NCI-H510A (cell line): ENCODE measurements at places on chromosomes 5 and 9.

- peak; percentile 66 for DNase-seq
These were observed 43.3 kb downstream of the ANKRD33B start for GRCh38 chr5:10607023-10607665.

GRCh38 chr5:89437450-89438435 lies 554.8 kb upstream of the MEF2C start:
- no peak for DNase-seq

- DNase-seq = no peak
These were observed 591.8 kb upstream of the CLINT1 start for GRCh38 chr5:158450751-158451171.

- no peak for DNase-seq
These were observed 52.5 kb downstream of the NUP214 start for GRCh38 chr9:131177898-131178297.

- peak; percentile 84 for DNase-seq
These were observed 177.4 kb downstream of the NSG2 start for GRCh38 chr5:174222891-174223290.

- DNase-seq = no peak
These were observed 199.4 kb downstream of the SREK1 start for GRCh38 chr5:66343370-66344071.

DNA sequence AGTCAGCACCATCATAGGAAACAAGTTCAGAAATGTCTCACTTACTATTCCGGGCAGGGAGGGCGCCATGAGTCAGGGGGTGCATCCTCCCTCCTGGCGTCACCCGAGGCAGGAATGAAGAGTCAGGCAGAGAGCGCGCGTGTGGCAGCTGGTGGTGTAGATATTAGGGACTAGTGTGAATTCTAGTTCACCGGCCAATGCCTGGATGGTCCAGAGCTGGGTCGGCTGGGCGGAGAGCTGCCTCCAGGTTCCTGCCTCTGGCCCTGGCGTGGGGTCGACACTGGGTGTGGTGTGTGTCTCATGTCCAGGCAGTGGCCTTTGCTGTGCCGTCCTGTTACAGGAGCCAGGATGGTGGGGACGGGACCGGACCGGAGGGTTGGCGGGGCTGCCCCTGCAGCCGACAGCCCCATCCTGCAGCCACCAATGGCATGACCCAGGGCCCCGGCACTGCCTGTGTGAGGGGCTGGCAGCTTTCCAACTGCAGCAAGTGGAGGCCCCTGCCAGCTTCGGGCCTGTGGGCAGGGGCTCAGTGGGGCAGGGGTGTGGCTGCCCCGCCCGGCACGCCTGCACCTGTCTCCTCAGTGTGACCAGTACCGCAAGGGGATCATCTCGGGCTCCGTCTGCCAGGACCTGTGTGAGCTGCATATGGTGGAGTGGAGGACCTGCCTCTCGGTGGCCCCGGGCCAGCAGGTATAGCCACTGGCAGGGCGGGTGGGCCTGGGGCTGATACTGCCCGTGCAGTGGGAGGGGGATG lies 9.1 kb downstream of the DIPK1B start:
- DNase-seq = no peak

GRCh38 chr5:154813736-154814135 lies 36.7 kb downstream of the FAXDC2 start:
- DNase-seq = no peak

DNA sequence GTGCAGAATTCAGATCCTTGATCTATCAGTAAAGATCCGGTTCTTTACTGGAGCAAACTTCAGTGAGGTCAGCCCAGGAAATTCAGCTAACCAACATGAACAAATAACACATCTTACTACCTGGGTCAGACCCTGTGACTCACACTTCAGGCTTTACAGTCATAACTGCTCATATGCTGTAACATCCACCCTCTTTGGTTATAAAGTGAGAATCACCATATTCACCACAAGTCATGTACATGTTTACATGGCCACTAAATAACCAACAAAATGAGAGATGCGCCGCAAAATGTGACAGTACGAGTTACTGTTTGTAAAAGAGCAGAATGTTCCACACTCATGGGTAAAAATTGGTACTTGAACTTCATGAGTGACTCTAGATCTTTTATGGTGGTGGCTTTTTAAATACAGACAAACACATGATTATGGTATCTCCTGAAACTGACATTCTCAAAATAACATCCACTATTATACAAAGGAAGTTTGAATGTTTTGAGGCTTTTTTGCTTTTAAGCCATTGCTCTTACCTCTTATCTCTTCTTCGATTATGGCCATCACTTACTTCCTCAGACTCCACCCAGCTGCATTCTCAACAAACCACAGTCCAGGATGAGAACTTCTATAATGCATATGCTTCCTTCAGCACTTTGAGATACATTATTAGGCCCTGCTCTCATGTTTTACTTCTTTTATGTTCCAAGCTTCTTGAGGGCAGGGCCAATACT lies 516.6 kb downstream of the RAB3C start:
- no peak for DNase-seq

- DNase-seq = no peak
These were observed 72.5 kb upstream of the MAP1B start for GRCh38 chr5:72034770-72035169.

- no peak for DNase-seq
These were observed 12.8 kb upstream of the NUP214 start for GRCh38 chr9:131112374-131113154.

GRCh38 chr5:11214864-11215644 lies 454.0 kb upstream of the DAP start:
- DNase-seq = no peak

DNA sequence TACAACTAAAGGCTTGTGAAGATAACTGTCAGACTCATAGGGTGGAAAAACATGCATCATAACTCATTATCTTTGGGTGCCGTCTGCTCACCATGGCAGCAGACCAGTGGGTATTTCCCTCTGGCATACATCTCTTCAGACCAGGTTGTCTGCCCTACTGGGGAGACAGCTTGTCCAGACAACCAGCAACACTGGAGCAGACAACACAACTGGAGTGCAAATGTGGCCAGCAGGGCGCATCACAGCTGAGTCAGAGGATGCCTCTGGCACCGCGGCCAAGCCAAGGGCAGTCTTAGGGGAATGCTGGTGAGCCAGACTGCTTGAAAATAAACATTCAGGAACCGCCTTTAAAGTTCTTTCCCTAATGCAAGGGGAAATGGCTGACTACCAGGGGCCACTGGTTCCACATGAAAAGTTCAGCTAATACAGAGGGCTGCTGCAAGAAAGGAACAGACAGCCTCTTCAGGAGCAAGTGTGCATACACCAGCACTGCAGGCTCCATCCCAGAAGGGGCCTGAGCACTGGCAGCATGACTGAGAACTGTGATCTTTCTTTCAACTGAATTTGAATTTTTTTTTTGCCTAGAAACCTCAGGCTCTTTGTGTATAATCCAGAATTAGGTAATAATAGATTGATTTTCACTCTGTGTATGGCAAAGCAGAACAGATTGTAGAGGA lies 77.3 kb downstream of the MAMDC2 start:
- no peak for DNase-seq

- DNase-seq = no peak
These were observed 35.3 kb upstream of the SMARCA2 start for GRCh38 chr9:1979741-1980367.

GRCh38 chr9:125990793-125991220 lies 243.6 kb downstream of the PBX3 start:
- DNase-seq = no peak

DNA sequence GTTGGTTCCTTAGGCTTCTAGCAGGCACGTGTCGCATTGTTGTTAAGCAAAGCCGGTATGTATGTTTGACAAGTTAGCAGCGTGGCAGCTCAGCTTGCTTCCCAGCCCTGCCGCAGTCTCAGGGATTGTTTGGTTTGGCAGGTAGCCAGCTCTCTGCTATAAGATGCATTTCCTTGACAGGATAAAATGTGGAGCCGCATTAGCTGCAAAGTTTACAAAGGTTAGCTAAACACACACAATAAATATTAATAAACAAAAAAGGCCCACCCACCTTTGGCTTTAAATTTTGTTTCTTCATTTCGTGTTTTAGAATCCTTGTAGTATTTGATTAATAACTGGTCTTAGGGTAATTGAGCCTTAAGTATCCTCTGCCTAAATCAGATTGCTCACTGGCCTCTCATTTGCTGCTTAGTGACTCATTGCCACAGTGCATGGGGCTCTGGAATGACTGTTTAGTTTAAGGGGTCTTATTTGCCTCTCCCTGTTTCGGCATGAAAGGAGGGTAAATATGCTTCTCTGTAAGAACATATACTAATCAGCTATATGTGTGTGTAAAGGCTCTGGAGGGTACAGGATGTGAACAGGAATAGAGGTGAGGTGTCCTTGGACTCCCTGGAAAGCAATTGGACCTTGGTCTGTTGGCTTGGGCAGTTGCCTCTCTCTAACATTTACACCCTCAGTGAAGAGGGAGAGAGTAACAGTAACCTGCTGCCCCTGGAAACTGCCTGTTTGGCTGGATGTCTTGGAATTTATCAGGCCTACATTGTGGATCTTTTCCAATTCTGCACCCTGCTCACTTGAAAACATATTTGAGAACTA lies 122.0 kb downstream of the GDNF start:
- peak; percentile 93 for DNase-seq

GRCh38 chr9:133199648-133200321 lies 9.3 kb downstream of the OBP2B start:
- peak; percentile 74 for DNase-seq

DNA sequence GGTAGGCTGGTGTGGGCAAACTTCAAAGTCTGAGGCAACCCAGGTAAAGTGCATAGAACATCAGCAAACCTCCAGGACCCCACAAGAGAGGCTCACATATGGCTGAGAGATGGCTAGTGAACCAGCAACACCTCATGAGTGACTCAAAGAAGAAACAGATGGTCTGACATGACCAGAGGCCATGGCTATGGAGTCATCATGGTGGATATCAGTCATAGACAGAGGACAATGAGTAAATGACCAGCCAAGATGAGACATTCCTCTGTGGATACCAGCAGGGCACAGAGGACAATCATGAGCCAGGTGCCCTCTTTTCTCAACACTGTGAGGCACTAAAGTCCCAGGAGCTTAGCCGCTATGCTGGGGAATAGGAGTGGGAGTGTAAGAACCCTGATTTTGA lies 180.8 kb downstream of the RASEF start:
- no peak for DNase-seq

DNA sequence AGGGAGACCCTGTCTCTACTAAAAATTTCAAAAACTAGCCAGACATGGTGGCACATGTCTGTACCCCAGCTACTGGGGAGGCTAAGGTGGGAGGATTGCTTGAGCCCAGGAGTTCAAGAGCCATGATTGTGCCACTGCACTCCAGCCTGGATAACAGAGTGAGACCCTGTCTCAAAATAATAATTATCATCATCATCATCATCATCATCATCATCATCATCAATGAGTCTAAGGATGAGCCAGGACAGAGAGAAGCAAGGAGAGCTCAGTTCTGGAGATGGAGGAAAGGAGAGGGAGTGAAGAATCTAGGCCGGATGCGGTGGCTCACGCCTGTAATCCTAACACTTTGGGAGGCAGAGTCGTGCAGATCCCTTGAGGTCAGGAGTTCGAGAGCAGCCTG lies 36.7 kb upstream of the MATR3 start:
- DNase-seq = no peak

DNA sequence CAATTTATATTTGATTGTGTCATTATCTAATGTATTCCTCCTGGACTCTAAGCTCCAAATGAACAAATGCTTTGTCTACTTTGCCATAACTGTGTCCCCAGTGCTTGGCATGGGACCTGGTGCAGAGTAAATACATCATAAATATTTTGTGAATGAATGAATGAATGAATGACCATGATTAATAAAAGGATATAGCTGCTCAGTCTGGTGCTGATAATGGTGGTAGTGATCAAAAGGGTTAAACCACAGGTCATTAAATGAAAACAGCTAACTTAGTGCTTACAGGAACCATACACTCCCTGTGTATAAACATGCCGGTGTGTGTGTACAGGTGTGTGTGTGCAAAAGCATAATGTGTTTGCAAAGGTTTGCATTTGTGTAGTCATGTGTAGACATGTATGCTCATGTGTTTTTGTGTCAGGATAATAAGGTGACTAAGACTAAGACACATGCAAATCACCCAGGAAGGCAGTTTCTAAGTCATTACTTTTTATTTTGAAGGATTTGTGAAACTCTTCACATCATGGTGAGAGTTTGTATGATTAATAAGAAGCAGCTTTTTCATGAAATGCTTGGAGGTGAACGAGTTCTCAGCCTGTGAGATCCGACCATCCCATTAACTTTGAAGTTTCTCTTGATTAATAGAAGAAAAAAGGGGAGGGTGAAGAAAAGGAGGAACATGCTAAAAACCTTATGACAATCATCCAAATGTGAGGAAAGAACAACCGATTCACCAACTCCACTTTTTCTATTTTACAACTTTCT lies 24.6 kb downstream of the SPARC start:
- no peak for DNase-seq

DNA sequence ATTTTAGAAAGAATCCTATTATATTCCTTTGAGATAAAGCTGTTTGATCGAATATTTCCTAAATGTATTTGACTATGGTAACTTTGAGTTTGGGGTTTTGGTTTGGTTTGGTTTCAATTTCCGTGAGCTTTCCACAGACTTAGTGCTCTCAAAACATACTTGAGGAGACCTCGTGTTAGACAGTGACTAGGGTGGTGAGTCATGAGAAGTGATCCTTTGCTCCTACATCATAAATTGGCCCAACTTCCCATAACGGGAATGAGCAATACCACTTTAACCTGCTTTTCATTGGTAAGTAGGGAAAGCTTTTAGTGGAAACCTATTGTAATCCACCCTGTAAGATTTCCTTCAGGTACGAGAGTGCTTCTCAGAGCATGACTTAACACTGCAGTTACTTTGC lies 3.8 kb upstream of the RASEF start:
- no peak for DNase-seq

GRCh38 chr9:111356481-111357244 lies 26.6 kb upstream of the OR2K2 start:
- no peak for DNase-seq

DNA sequence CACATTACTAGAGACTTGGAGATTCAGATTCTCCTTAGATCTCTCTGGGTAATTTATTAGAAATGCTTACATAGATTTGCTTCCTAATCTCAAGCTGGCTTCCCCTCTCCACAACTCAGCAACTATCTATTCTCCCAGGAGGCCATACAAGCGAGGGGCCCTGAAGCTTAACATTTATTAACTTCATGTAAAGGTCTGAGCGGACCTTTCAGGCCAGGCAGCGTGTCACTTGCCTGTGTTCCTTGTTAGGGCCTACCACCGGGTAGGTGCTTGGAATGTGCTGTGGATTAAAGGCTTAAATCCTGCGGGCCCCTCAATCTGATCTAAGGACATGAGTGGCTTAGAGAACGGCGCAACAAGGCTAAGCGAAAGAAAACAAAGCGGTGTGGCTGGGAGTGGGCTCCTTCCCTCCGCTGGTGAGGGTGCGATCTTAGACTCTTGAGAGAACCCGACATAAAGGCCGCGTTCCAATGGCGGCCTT lies 712 bp upstream of the HSPA4 start:
- DNase-seq = no peak

DNA sequence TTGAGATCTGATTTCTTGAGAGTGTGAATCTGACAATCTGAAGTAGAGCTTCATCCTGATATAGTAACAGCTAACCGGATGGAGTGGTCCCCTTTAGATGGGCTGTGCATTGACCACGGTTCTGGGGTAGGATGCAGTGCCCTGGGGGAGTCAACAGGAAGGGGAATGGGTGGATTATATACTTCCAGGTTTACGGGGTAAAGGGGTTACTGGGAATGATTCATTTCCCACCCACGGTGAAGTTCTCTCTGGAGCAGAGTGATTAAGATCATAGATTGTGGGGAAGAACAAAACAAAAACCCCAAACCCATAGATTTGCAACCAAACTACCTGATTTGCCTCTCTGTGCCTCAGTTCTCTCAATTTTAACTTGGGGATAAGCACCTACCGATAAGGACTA lies 1.5 kb upstream of the B4GALT7 start:
- DNase-seq = no peak

- DNase-seq = no peak
These were observed 12.8 kb upstream of the C9orf152 start for GRCh38 chr9:110220809-110221208.
